ENCODE measurements at places on chromosomes 2 and 18. TPM values are rescaled to one million over a fixed set of nuclear protein-coding genes. Genes with fewer than 3 reads are reported as not detected.

The HOXD12 gene
- 0.60 TPM for total RNA-seq

The RESP18 gene
- total RNA-seq: not detected

The AMER3 gene
- total RNA-seq: not detected

The KCNJ3 gene
- 0.04 TPM for total RNA-seq

The RBBP8 gene
- total RNA-seq: 59.7 TPM

The TLX2 gene
- 2.8 TPM for total RNA-seq

The GALR1 gene
- total RNA-seq: not detected

The DOK1 gene
- 11.5 TPM for total RNA-seq
